ENCODE measurements at places on chromosomes 13 and 19.

DNA sequence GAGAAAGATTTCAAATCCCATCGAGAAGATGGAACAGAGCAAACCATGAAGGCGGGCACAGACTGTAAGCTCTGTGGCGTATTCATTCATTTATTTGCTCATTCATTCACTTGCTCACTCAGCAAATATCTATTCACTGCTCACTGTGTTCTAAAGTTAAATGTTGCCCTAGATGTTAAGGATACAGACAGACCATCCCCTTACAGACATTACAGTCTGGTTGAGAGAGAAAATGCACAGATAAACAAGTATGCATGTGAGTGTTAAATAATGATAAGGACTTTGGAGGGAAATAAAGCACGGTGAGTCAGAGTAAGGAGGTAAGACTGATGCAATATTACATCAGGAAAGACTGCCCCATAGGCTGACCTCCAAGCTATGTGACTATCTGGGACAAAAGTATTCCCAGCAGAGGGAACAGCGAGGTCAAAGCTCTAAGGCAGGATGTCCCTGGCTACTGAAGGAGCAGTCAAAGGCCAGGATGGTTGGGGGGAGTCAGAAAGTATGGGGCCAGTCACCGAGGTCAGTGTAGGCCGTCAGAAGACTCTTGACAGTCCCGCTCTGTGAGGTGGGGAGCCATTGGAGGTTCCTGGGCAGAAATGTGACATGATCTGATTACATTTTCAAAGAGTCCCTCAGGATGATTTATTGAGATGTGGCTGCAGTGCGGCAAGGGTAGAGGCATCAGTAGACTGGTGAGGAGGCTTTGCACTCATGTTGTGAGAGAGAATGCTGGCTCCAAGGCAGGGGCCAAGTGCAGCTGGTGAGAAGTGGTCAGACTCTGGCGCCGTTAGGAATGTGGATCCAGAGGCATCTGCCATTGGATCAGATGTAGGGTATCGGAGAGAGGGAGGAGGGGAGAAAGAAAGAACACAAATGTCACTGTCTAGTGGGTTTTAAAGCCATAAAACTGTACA lies 37.9 kb downstream of the MBNL2 start:
- DNase-seq = peak; percentile 77

- DNase-seq = peak; percentile 83
Observed at GRCh38 chr19:46076951-46077814, 36.4 kb upstream of the IGFL4 start.

GRCh38 chr13:42834946-42835345 lies 53.6 kb downstream of the FAM216B start:
- DNase-seq = peak; percentile 51

- no peak for DNase-seq
Observed at GRCh38 chr13:75762076-75762937, 126.2 kb downstream of the LMO7 start.

Data from fibroblast of skin of abdomen (primary cell).